ENCODE measurements at places on chromosomes 3 and 15. TPM values are rescaled to one million over a fixed set of nuclear protein-coding genes. Genes with fewer than 3 reads are reported as not detected.

DNA sequence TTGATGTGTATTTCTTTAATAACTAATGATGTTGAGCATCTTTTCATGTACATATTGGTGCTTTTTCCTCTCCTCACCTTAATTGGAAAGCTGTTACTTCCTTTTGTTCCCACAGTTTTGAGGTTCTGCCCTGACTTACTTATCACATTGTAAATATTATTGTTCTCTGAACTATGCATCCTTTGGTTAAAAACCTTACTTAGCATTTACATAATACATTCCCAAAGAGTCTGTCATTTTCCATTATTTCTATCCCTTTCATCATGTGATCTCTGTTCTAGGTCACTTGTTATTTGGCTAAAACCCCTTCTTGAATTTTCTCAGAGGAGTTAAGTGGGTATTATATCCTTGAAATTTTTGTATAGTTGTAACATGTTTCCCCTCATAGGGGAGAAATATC, 33.0 kb downstream of the SLC12A6 start:
- DNase-seq: no peak
- no peaks in the 10 kb centered on the region for H3K27me3 ChIP-seq
- H3K4me3 ChIP-seq: no peak overlapping the region
- H3K27ac ChIP-seq: no peak overlapping the region

- no peaks in the 10 kb centered on the region for H3K27me3 ChIP-seq
- no peaks in the 10 kb centered on the region for H3K4me1 ChIP-seq
- DNase-seq: no peak
- H3K4me3 ChIP-seq: no peak overlapping the region
- H3K27ac ChIP-seq: no peak overlapping the region
- H3K36me3 ChIP-seq: no peaks in the 10 kb centered on the region
Measured at GRCh38 chr3:80688814-80689213, 921.0 kb upstream of the ROBO1 start.

Gene PDIA3
- 82.4 TPM for total RNA-seq

DNA sequence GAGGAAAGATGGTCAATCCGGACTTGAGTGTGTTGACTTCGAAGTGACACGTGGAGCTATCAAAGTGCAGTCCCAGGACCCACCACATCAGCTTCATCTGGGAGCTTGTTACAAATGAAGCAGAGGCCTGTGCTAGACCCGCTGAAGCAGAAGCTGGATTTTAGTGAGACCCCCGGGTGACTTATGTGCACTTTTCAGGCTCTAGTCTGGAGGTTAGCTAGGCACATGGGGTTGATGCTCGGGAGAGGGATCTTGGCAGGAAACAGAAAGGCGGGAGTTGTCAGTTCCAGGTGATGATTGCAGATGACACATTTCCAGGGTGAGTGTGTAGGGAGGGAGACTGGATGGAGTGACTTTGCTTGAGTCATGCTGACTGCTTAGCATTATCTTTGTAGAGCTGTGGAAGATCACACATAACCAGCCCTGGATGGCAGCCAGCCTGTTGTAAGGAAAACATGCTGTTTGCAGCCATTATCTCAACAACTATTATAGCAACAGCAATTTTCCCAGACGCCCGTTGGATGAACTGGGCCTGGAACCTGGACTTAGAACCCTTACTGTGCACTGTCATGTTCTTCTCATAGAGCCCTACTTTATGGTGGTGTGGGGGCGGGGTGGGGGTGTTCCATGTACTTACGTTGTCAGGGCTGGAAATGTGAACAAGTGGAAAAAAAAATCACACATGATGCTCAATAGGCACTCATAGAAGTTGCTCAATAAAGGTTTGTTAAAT, 122.4 kb downstream of the THSD4 start:
- H3K27me3 ChIP-seq: no peaks in the 10 kb centered on the region
- no peak overlapping the region for H3K4me3 ChIP-seq
- DNase-seq: peak; percentile 79
- no peaks in the 10 kb centered on the region for H3K4me1 ChIP-seq
- H3K27ac ChIP-seq: peak overlapping the region; percentile 82
- H3K36me3 ChIP-seq: no peaks in the 10 kb centered on the region

DNA sequence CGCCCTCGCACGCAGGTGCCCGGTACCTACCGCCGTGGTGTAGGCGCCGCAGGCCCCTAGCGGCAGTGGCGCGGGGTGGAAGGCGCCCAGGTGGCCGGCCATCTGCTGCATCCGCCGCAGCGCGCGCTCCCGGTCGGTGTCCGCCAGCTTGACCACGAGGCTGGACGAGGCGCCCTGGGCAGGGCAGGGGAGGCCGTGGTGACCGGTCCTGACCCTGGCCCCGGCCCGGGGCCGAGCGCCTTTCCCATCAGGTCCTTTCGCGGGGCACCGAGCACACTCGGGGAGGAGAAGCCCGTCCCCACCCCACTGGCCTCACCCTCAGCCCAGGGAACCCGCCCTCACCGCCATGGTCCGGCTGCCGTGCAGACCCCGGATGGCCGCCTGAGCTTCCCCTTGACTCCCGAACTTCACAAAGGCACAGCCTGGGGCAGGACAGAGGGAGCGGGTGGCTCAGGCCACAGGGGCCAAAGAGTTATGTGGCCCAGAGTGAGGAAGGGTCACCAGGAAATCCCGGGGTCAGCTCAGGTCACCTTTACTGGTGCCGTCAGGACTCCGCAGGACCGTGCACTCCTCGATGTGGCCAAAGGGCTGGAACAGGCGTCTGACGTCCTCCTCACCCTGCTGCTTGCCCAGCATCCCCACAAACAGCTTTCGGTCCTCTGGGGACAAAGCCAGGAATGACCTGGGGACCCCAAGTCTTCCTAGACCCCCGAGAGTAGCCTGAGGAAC, 17.4 kb upstream of the PARP6 start:
- no peaks in the 10 kb centered on the region for H3K4me1 ChIP-seq
- no peaks in the 10 kb centered on the region for H3K27me3 ChIP-seq
- no peak for DNase-seq

Measured in right atrium auricular region (tissue), 2 donors.